Dorsolateral prefrontal cortex (tissue), 122 donors: ENCODE measurements at places on chromosomes 11 and 22. TPM values are rescaled to one million over a fixed set of nuclear protein-coding genes. Genes with fewer than 3 reads are reported as not detected.

- DNase-seq = no peak
These were observed 72.1 kb downstream of the CELSR1 start for GRCh38 chr22:46465345-46465720.

GRCh38 chr11:64340671-64341335 is 799 bp downstream of the CCDC88B start:
- no peak for DNase-seq

DNA sequence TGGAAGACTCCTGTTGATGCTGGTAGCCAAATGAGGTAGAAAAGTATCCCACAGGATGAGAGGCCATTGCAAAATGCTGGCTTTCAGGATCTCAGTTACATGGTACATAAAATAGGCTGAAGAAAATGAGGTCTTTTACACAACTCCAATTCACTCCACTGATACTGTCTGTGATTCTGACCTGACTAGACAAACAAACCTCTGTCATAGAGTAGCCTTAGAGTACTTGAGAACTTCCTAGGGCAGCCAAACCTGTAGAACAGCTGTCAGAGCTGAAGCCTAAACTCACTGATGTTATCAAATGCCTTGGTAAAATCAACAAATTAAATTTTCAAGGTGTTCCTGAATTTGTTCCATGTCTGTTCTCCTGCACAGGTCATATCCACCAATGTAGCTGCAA is 26.2 kb upstream of the POGLUT3 start:
- DNase-seq = no peak

DNA sequence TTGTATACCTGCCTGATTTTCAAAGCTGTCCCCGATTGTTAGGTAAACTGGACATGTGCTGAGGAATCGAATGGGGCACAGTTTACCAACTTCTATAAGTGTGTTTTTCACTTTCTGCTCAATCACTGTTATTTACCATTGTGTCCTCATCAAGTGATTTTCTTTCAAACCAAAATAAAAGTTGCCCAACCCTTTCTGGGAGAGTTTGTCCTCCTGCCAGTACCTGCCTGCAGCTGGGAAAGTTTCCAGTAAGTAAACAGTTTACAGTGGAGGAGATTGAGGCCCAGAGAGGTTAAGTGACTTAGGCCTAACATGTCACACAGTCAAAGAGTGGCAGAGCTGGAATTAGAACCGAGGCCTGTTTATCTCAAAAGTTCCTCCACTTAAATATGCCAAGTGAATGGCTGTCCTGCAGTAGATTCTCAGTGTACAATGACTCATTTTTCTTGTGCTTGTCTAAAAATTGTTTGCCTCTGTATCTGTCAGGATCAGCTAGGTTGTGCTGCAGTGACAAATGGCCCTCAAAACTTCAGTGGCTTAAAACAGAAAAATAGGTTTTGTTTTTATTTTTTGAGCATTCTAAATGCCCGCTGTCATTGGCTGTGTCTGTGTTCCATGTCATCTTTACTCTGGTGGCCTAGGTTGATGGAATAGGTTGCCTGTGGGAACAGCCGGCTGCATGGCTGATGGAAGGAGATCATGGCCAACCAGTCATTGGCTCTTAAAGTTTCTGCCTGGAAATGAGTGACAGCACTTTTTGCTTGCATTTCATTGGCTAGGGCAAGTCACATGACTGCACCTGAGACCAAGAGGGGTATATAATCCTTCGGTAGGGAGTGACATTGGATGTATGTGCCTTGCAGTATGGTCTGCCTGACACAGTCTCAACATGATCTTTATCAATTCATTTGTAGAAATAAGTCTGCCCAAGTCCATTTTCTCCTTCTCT is 61.8 kb upstream of the CRYBB3 start:
- no peak for DNase-seq

- no peak for DNase-seq
These were observed 3.7 kb downstream of the GRIK4 start for GRCh38 chr11:120515186-120515723.

- no peak for DNase-seq
These were observed 1101.9 kb upstream of the TENM4 start for GRCh38 chr11:80542704-80543103.

GRCh38 chr22:49251371-49251770 is 576.3 kb downstream of the BRD1 start:
- no peak for DNase-seq

- DNase-seq = no peak
These were observed 48.0 kb downstream of the BID start for GRCh38 chr22:17726006-17726927.

DNA sequence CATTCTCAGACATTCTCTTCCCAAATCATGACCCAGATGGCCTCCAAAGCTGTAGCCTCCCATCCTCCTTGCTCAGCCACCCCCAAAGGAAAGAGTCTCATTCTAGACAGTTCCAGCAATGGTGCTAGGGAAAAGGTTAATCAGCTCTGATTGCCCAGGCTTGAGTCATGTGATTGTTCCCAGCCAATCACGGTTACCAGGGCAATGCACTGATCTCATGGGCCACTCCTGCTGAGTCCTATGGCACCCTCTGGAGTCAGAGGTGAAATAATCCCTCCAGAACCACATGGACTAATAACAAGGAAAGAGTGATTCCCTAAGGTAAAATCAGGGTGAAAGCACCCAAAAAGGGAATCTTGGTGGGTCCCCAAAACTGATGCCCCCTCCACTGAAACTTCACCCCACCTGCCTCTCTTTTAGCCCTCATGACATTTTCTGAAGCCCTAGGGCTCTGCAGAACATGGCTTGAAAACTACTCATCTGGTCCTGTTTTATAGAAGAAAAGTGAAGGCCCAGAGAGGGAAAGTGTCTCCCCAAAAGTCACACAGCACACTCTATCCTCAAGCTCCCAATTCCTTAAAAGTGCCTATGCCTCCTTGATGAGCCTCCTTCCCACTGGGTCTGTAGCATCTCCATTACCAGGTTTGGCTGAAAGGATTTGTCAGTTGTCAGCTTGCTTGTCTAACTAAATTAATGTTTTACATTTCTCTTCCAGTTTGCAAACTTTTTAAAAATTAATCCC is 203.7 kb downstream of the MN1 start:
- DNase-seq = no peak

DNA sequence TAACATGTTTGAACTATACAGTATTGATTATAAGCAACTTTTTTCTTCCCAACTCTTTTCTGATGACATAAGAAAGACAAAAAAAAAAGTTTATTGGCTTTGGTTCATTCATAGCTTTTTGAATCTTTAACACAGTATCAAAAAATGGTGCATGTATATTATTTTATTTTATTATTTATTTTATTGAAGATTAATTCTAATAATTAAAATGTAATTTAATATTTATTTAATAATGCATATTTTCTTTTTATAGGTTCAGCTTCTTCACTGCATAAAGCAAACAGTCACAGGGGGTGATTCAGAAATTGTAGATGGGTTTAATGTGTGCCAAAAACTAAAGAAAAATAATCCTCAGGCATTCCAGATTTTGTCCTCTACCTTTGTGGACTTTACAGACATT is 78.8 kb downstream of the BBOX1 start:
- no peak for DNase-seq

DNA sequence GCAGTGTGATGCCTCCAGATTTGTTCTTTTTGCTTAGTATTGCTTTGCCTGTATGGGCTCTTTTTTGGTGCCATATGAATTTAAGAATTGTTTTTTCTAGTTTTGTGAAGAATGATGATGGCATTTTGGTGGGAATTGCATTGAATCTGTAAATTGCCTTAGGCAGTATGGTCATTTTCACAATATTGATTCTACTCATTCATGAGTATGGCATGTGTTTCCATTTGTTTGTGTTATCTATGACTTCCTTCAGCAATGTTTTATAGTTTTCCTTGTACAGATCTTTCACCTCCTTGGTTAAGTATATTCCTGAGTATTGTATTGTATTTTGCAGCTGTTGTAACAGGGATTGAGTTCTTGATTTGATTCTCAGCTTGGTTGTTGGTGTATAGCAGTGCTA is 18.3 kb upstream of the ZBED5 start:
- no peak for DNase-seq

DNA sequence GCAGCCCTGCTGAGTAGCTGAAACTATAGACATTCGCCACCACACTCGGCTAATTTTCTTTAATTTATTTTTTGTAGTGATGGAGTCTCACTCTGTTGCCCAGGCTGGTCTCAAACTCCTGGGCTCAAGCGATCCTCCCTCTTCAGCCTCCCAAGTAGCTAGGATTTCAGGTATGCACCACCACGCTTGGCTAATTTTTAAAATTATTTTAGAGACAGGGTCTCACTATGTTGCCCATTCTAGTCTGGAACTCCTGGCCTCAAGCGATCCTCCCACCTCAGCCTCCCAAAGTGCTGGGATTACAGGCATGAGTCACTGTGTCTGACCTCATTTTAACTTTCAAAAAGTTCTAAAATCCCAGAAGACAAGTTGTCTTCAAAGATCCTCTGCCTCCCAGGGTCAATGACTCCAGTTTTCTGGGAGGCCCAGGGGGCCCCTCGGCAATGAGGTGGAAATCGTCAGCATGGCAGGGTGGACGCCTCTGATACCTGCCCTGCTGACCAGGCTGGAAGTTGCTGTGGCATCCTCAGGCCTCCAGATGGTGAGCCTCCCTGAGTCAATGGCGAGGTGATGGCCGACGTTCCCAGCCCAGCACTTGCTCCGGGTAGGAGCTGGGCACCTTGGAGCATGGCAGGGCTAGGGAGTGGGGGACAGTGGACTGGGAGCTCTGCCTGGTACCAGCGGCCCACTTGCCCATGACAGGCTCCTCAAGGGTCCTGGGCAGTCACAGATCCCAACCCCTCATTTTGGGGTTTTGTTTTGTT is 31.1 kb downstream of the RPL3 start:
- DNase-seq = no peak

- DNase-seq = no peak
These were observed 663 bp upstream of the BUD13 start for GRCh38 chr11:116773203-116774097.

GRCh38 chr11:133723056-133723455 is 122.3 kb downstream of the SPATA19 start:
- DNase-seq = no peak

- DNase-seq = no peak
These were observed 88.9 kb downstream of the BDNF start for GRCh38 chr11:27611390-27611789.

The MYO18B gene
- 0.44 TPM for total RNA-seq

The TYMP gene
- total RNA-seq = 30.6 TPM

The RNF169 gene
- total RNA-seq = 20.1 TPM

The ASPHD2 gene
- 16.4 TPM for total RNA-seq

The SULT4A1 gene
- 244 TPM for total RNA-seq

The APOL5 gene
- total RNA-seq = not detected

The CCDC116 gene
- total RNA-seq = 1.1 TPM

The INS gene
- not detected for total RNA-seq

The SAA2 gene
- total RNA-seq = 0.60 TPM

The NCF4 gene
- total RNA-seq = 2.0 TPM

The PGA5 gene
- not detected for total RNA-seq

The HEPHL1 gene
- total RNA-seq = not detected

The OVCH2 gene
- total RNA-seq = not detected

The CLTCL1 gene
- total RNA-seq = 9.9 TPM

The OR52E6 gene
- not detected for total RNA-seq

The B4GALNT4 gene
- total RNA-seq = 117 TPM

The CYP2D6 gene
- total RNA-seq = 1.4 TPM
